Chondrocyte (in vitro differentiated cells): ENCODE measurements at places on chromosomes 6 and 20.

DNA sequence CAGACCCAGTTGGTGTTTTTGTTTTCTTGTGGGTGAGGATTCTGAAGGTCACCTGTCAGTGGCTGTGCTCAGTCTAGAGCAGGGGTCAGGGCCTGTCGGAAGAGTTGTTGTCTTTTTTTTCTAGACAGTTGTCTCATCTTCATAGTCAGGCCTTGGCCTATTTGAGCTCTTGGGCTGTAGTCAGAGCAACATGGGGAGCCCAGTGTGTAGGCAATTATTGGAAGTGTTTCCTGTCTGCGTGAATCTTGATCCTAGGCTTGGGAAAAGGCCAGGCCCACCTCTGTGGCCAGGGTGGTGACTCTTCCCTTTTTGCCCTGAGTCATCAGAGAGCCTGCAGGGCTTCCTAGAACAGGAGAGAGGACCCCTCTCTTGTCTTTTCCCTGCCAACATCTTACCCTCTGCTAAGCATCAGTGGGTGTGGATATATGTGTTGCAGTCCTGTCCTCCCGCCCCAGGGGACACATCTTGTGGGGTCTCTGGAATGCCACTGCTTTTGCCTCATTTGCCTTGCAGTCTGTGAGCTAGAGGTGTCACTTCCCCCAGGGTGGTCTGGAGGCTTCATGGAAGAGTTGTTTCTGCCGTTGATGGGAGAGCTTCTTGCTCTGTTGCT, 11.4 kb downstream of the TJAP1 start:
- no peak for DNase-seq

GRCh38 chr6:47334334-47334733, 24.6 kb upstream of the TNFRSF21 start:
- no peak for DNase-seq

DNA sequence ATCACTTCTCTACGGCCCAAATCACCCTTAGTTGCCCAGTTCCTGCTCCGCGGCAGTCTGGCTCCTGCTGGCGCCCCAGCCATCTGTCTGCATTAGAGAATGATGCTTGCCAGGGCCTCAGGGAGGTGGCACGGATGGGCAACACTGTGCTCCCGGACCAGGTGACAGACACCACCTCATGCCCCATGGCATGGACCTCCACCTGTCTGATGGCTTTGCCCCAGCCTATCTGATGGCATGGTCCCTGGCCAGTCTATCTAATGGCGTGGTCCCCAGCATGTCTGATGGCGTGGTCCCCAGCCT, 18.8 kb upstream of the MRGBP start:
- DNase-seq = no peak

DNA sequence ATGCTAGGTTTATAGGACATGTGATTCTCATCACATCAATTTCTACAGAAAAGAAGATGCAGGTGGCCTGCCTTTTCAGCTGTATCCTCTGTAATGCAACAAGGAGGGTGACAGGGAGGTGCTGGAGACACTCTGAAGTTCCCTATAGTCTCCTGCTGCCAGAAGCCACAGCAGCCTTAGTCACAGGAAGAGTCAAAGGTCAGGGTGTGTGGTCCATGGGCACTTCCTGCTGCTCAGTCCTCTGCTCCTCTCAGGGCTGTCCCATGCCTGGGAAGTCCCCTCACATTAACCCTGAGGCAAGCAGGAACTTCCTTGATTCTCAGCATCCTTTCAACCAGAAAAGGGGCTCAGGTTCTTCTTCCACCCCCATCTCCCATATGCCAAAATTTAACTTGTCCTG, 144.8 kb upstream of the FOXA2 start:
- no peak for DNase-seq

GRCh38 chr20:7161690-7162089, 394.2 kb downstream of the BMP2 start:
- DNase-seq = no peak

DNA sequence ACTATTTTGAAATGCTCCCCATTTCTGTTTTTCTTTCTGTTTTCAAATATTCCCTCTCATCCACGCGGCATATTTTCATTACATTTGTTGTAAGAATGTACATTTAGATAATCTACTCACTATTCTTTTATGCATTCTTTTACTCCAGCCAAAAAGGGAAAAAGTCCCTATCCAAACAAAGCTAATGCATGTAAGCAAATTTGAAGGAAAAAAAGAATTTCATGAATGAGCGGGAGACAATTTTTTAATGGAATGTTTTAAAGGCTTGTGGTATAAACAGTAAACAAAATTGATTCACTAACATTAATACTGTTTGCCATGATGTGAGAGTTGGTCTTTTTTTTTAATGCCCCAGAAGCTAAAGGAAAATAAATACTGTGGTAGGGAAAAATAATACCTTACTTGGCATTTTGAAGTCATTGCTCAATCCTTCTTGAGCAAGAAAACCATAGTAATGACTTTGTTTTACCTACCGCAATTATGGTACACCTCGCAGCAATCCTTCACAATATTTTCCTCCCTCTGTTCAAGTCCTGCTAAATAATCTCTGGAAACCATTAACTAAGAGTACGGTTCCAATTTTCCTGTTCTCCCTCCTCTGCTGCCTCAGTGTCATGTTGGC, 79.0 kb downstream of the BACH2 start:
- DNase-seq = no peak

GRCh38 chr20:6341491-6341890, 218.7 kb upstream of the FERMT1 start:
- DNase-seq = no peak

DNA sequence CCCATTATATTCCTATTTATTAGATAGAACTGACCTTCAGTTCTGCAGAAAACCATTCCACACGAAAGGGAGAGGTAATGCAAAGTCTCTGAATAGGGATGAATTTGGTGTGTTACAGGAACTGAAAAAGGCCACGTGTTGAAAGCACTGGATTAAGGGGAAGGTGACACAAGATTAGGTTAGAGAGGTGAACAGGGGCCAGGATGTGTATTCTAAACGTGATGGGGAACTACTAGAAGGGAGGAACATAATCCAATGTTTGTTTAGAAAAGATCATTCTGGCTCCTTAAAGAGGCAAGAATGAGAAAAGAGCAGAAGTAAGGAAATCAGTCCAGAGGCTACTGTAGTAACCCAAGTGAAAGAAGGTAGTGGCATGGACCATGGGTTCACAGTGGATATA, 6.3 kb upstream of the ZKSCAN8 start:
- no peak for DNase-seq

DNA sequence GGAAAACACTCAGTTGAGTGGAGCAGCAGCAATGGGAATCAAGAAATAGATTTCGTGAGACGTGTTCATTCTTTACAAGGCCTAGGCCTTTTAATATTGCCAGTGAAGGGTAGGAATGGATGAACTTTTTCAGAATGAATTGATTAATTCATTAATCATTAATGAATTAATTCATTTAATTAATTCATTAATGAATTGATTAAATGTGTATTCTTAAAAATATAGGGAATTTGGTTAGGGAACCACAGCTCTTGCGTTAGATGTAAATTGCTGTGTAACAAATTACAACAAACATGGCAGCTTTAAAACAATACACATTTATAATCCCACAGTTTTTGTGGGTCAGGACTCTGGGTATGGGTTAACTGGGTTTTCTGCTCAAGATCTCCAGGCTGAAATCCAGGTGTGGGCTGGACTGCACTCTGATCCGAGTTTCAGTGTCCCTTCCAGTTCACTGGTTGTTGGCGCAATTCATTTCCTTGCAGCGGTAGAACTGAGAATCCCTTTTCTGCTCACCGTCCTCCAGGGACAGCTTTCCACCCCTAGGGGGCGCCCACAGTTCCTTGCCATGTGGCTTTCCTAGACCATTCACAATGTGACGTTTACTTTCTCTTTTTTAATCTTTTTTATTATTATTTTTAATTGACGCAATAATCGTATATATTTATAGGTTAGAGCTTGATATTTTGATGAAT, 32.8 kb upstream of the BCAS1 start:
- DNase-seq = no peak

- DNase-seq = no peak
Observed at GRCh38 chr6:156698239-156699016, 78.8 kb upstream of the ARID1B start.

DNA sequence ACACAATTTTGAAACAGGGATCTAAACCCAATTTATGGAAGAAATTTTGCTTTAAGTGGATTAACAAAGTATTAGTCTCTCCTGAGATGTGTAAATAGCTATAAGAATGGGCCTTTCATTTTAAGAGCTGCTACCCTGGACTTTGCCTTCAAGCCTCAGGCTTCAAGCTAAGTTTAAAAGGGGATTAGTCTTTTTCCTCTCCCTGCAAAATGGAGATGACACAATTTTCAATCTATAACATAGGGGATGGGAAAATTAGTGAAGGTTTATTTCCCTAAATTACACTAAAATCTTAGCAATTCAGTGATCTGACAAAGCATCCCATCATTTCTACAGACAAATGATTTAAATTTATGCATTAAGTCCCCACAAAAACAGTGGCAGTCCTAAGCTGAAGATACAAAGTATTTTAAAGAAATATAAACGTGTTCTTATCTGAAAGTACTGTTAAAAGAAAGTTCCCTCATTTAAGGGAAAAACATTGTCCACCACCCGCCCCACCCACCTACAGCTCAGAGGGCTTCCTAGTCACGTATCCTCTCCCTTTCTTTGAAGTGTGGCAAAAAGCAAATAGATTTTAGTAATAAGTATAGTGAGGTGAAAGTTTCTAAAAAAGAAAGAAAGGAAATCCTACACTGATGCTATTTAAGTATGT, 14.5 kb downstream of the ARHGAP18 start:
- no peak for DNase-seq

DNA sequence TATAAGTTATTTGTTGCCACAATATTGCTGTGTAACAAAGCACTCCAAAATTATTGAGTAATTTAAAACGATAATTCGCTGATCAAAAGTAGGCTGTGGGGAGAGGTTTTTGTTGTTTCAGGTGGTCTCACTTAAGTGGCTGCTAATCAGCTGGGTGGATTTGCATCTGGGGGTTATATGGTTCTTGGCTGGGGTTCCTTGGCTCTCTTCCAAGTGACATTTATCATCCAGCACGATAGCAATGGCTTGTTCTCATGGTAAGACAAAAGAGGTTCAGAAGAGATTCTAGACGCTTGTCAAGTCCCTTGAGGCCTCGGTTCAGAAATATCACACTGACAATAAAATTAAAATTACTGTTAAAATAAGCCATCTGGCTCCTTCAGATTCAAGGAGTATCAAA, 1648.8 kb downstream of the GRIK2 start:
- DNase-seq = no peak

DNA sequence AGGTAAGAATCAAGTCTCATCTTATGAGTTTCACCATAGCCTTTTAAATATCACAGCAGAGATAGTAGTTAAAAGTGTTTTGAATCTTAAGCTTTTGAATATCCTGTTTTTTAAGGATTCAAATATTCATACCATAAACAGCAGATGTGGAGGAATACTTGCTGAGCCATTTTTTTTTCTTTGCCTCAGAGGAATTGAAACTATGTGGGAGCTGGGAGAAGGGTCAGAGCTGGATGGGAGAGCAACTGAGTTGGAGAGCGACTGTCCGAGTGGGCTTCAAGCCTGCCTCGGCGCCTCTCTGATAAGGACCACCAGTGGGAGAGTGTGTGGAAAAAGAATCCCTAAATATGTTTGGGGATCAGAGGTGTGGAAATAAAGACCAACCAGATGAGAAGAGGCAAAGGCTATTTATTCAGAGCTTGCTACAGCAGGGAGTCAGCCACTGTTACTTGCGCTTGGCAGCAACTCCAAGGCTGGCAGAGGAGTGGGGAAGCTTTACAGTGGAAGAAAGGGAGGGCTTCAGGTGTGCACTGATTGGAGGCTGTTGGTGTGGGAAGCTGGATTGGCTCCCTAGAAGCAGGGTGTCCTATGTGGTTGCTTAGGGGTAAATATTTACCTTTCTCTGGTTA, 34.3 kb upstream of the MCUR1 start:
- DNase-seq = no peak

DNA sequence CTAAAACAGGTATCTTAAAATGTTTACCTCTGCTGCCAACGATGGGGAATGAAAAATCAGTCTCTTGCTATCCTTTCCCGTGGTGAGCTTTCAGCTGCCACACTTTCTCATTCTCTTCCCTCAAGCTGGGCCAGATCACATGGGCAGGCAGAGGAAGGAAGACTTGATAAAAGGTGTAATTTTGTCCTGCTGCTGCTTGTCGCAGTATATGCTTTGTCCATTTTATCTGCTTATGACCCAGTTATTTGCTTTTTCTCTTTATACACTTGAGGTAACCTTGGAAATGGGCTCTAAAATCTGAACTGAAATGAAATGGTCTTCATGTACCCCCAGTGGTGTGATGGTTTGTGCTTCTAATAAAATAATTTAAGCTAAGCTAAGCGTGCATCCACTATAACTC, 695.9 kb upstream of the FLRT3 start:
- DNase-seq = no peak

DNA sequence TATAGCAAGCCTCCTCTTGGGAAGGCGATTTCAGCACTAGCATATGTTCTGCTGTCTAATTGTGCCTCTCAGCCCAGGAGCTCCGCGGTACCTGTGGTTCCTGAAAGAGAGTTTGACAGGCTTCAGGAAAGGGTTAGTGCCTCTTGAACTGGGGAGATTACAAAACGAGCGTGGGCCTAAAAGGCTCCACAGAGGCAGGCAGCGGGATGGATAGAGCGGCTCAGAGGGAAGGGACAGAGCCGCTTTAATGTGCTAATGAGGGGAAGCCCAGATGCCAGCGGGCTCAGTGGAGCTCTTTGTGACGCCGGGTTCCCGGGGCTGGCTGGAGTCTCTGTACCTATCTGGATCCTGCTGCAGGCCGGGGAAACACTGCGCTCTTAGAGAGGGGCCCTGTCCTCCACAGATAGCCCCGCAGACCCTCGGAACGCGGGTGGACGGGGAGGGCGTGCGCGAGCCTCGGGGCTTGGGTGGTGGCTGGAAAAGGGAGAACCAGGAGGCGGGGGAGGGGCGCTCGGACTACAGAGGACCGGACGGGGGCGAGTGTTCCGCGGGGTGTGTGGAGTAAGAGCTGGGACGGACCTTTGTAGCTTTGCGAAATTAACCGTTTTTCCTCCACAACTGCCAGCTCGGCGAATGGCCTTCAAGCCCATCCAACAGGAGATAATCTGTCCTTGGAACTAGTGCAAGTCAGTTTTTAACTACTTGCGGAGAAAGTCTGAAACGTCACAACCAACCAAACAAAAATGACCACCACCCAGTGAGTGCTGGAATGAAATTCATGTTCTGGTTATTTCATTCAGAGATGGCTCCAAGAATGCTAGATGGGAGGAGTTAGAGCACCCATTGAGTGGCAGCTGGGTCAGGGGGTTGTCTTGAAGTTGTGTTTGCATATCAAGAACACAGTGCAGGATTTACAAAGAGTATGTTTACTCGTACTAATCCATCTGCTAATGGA, 13.0 kb downstream of the SLC35F1 start:
- no peak for DNase-seq

DNA sequence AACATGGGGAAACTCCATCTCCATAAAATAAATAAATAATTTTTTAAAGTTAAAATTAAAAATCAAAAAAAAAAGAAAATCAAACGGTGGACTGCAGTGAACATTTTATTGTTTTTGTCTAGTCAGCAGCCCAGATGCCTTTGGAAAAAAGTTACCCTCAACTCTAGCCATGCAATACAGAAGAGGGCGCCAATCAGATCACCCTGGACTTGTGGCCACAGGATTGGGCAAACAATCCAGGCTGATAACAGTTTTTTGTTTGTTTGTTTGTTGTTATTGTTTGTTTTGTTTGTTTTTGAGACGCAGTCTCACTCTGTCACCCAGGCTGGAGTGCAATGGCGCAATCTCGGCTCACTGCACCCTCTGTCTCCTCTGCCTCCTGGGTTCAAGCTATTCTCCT, 30.5 kb upstream of the NELFCD start:
- DNase-seq = no peak

- DNase-seq = no peak
Observed at GRCh38 chr6:30939473-30939872, 1.3 kb upstream of the MUCL3 start.

- DNase-seq = no peak
Observed at GRCh38 chr6:37435816-37436215, 2.8 kb downstream of the CMTR1 start.
